Stimulated activated CD4-positive, alpha-beta T cell treated with anti-CD3 and anti-CD28 coated beads, Interleukin-2, amount 100 ng/mL, for 4 hours (primary cell): ENCODE measurements at places on chromosomes 6 and 20.
A peak's percentile ranks its signal among the peaks of the same experiment; 100 is the strongest.

DNA sequence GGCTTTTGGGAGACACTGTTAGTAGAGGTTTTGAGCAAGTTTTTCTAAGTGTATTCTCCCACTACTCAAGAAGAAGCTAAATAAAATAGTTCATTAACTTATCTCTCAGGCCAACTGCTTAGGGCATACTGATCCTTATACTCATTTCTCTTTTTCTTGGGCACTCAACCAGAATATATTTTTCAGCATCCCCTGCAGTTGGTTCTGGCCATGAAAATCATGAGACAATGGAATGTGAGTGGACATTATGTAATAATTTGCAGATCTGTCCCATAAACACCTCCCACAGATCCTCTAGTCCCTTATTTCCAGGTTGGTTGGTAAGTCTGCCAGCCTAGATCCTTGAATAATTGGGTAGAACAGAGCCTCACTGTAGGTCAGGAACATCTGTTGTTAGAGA lies 136.7 kb downstream of the AIG1 start:
- no peak for DNase-seq

- no peak for DNase-seq
Observed at GRCh38 chr6:90293319-90293953, 3.2 kb downstream of the BACH2 start.

- no peak for DNase-seq
Observed at GRCh38 chr6:72505446-72505845, 116.4 kb upstream of the KCNQ5 start.

DNA sequence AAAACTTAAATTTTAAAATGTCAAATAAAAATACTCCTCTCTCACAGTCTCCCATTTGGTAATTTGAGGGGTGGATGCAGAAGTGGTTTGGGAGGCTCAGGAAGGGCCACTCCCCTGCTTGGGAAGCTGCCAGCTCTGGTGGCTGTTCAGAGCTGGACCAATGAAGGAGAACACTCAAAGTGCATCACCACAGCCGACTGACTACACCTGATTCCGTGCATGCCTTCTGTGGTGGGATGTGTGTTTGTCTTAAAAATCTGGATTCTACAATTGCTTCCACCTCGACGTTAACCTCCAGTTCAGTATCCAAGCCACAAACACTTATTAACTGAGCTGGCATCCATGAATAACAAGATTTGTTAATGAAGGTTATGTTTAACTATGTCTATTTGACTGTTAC lies 137.3 kb downstream of the FOXC1 start:
- no peak for DNase-seq

GRCh38 chr6:83247471-83247870 lies 54.3 kb downstream of the RWDD2A start:
- no peak for DNase-seq

DNA sequence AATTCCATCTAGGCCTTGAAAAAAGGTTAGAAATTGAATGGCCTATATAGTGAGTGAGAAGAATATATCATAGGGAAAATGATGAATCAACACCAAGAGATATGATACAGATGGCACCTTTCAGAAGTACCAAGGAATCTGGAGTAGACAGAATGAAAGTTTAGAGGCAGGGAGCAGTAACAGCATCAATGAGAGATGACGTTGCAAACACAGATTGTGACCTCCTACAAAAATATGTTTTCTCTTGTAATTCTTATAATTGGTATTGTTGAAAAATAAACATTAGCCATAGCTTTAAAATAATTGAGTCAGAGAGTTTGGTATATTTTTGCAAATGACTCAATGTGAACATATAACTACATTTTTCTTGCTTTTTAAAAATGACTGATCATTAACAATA lies 1223.1 kb upstream of the GJE1 start:
- no peak for DNase-seq

- DNase-seq = no peak
Observed at GRCh38 chr6:154450498-154450897, 60.0 kb downstream of the CNKSR3 start.

DNA sequence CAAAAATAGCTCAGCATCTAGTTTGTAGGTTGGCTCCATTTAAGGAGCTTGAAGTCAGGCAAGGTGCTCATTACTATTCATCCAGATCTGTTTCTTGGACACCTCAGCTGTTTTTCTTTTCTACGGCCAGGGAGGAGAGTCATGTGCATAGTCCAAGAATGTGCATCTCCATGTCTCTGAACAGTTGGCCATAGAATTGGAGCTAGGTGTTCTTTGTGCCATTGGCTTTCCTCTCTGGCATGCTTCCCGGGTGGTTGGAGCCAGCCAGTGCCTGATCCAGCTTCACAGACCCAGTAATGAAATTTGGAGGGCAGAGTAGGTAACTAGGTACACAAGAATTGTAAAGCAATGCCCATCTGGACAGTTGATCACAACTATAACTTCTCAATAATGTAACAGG lies 21.6 kb downstream of the EYA4 start:
- no peak for DNase-seq

DNA sequence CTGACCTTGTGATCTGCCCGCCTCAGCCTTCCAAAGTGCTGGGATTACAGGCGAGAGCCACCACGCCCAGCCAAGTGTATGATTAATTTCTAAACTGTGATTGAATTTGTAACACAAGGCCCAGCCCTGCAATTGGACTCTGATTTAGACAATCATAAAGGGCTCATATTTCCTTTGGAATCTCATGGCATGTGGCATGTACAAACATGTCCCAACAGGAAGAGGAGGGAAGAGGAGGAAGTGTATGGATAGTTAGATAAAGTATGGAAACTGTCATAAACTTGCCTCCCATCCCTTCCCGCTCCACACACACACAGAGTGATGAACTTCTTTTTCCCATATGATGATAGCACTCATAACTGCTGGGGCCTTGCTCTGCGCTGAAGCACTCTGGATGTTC lies 27.2 kb upstream of the QKI start:
- no peak for DNase-seq

DNA sequence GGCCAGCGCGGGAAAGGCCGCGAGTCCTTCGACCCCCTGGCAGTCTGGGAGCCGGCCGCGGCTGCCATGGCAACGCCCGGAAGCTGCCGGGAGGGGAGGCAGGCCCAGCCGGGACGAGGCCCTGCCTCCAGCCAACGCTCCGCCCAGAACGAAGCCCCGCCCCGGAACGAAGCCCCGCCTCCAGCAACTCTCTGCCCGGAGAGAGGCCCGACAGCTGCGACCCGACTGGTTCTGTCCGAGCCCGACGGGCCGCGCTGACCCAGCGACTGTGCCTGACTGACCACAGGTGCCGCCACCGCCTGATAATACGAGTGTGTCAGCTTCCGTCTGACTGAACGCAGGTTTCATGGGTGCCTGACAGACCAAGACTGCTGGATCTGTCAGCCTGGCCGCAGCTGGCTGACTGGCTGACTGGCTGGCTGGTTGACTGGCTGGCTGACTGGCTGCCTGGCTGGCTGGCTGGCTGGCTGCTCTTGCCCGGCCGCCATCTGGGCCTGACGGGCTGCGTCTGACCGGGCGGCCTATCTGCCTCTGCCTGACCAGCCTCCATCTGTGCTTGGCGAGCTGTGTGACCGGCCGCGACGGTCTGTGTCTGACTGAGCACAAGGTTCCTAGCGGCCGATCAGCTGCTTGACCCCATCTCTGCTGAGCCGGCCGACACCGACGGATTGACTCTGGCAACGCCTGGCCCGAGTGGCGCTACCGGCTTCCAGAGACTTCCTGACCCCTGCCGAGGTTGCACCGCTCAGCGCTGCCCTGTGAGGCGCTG lies 89.7 kb upstream of the EPB41L1 start:
- peak; percentile 85 for DNase-seq

DNA sequence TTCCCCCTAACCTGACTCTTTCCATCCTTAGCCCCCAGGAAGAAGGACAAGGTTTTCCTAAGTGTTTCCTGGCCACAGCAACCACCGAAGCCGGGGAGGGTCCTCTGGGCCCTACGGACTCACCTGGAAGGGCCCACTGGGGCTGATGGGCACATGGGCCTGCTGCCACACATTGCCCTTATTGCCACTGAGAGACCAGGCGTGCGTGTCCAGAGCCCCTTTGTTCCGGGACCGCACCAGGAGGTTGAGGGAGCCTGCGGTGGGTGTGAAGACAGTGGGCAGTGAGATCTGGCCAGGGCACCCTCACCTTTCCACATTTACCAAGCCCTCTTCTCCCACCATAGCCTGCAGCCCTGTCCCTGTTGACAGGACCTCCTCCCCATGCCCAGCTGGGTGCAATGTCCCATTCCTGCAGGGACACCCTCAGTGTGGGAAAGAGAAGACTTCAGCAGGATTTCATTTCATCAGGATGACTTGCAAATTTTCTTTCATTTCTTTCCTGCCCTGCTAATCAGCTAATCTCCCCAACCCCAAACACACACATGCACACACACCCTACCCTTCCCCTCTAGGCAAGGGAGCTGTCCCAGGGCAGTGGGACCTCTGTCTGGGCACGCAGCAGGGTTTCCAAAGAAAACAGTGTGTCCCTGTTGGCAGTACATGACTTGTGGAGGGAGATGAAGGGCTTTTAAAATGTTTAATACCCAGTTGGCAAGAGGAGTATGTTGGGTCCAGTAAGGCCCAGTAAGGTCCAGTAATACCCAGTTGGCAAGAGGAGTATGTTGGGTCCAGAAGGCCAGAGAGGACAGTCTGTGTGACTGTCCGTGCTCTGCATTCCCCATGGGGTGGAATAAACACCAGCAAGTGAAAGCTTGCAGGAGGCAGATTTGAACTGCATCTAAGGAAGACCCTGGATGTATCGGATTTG lies 59.0 kb downstream of the MDGA1 start:
- no peak for DNase-seq
